ENCODE measurements at places on chromosomes 6 and 20.

- no peak for DNase-seq
Observed at GRCh38 chr20:7503501-7503900, 436.8 kb downstream of the HAO1 start.

DNA sequence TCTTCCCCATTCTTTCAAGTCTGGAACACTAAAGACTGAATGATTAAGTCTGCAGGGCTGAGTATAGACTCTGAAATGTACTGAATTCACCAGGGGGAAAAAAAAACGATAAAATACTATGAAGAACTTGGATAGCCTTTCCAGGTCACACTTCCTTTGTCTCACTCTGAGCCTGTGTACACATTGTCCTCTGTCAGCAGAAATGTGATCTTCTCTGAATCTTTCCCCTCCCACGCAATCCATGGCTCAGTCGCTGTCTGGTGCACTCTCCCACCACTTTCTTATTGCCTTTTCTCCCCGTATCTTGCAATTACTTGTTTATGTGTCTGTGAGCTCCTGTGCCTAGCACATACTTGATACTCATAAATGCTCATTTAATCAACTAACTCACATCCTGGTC, 212.6 kb upstream of the RSPO3 start:
- DNase-seq: no peak

DNA sequence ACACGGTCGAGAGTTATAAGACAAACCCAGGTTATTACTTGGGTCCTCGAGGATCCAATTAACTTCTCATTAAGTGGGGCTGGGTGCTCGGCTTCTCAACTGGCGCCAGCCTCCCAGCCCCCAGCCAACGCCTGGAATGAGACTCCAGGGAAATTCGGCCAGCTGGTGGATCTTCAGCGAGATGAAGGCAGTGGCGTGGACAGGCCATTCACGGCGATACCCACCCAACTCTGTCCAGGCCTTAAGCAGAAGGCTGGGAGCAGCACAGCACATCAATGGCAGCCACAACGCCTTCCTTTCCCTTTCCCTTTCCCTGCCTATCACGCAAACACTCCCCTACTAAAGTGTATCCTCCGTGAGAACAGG, 868 bp downstream of the METTL24 start:
- no peak for DNase-seq

DNA sequence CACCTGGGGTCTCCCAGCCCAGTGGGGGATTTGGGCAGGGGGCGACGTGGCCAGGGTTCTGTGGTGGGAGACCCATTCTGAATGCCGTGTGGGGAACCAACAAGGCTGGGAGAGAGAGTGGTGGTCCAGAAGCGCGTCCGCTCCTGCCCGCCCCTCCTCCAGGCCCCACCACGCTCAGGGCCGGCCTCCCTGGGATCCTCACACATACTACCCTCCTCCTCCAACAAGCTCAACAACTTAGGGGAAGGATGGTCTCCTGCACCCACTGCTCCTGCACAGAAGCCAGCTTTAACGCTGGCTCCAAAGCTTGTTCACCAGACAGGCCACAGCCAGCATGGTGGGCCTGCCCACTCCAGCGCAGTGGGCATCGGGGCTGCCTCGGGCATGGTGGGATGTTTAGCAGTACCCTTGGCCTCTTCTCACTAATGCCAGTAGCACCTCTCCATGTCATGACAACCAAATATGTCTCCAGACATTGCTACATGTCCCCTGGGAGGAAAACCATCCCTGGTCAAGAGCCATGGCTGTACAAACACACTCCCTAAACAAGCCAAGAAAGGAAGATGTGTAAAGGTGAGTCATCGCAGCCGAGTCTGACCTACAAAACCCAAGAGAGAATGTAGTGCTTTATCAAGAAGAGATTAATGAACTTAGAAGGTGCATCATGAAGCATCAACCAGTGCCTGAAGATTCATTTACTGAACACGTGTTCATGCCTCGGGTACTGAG, 75.7 kb downstream of the BMP7 start:
- no peak for DNase-seq

DNA sequence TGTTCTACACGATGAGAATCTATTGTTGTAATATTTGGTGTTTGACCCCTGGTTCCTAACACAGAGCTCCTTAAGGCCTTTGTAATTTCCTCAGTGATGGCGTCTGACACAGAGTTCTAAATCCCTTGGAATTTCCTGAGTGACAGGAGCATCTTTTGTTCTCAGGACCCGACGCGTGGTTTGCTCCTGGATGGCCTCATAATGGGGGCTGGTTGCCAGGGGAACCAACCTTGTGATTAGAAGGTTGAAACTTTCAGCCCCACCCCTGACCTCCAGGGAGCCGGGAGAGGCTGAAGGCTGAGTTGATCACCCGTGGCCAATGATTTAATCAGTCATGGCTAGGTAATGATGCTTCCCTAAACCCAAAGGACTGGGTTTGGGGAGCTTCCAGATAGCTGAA, 20.5 kb upstream of the ZNF133 start:
- no peak for DNase-seq

DNA sequence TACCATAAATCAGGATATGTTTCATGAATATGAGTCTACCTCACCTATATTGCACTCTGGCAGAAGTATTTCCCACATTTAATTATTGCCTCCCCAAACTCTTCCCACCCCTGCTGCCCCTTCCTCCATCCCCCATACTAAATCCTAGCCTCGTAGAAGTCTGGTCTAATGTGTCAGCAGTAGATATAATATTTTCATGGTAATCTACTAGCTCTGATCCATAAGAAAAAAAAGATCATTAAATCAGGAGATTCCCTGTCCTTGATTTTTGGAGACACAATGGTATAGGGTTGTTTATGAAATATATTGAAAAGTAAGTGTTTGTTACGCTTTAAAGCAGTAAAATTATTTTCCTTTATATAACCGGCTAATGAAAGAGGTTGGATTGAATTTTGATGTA, 6.4 kb downstream of the EDN1 start:
- DNase-seq: no peak

- no peak for DNase-seq
Observed at GRCh38 chr6:100456908-100457235, 7.8 kb downstream of the SIM1 start.

Measured in natural killer cell treated with Interleukin-12 subunit alpha and Interleukin-12 subunit beta and Interleukin-15 and Interleukin-18, amount 100 ng/mL, for 72 hours (primary cell).